Right ventricle myocardium superior (tissue), 1 donor: ENCODE measurements at places on chromosomes 13 and 19.

DNA sequence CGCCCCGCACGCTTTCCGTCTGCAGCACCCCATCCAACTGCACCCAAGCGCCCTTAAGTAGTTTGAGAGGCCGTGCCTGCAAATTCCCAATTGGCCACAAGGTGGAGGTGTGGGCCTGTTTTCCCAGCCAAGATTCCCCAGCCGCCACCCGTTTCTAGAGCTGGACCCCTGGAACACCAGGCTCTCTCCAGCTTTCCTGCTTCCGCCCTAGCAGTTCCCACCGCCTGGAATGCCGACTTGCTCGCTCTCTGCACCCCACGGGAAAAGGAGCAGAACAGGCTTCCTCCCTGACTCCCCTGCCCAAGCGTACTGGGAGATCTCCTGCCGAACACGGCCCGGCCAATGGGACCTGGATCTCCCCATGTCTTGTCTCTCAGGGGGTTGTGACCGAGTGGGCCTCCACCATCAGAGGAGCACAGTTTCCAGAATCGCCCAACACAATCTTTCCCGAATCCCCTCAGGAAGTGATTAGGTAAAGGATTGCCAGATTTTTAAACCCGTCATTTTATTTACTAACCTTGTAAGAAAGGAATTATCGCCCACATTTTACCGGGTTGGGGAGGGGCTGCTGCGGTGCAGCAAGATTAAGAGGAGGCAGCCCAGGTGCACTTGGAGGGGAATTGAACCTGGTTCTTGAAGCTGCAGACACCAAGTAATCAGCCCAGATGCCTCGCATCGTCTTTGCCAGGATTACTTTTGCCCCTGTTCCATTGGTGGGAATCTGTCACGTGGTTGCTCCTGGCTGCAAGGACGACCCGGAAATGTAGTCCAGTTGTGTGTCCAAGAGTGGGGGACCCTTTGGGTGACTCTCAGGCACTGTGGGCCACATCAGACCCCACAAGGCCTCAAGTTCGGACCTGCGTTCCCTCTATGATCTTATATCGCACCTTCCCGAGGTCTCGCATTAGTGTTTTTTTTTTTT lies 3.5 kb upstream of the NAPSA start:
- DNase-seq = peak; percentile 88

DNA sequence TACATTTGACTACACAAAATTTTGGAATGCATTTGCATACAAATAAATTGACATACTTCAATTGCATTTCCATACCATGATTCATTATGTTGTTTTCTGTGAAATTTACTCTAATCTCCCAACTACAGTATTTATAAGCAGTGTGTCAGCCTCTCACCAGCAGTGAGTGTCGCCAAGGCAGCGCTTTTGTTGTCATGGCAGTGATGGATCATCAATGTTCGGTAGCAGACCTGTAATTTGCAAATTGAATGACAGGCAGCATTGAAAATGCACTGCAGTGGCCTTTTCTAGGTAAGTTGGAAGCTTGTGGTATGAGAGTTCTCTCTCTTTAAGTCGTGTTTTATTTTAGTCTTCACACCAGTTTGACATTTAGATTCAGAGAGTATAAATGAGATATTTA lies 534.1 kb downstream of the PCDH17 start:
- no peak for DNase-seq

GRCh38 chr19:54201980-54202379 lies 1.3 kb downstream of the RPS9 start:
- DNase-seq = no peak

DNA sequence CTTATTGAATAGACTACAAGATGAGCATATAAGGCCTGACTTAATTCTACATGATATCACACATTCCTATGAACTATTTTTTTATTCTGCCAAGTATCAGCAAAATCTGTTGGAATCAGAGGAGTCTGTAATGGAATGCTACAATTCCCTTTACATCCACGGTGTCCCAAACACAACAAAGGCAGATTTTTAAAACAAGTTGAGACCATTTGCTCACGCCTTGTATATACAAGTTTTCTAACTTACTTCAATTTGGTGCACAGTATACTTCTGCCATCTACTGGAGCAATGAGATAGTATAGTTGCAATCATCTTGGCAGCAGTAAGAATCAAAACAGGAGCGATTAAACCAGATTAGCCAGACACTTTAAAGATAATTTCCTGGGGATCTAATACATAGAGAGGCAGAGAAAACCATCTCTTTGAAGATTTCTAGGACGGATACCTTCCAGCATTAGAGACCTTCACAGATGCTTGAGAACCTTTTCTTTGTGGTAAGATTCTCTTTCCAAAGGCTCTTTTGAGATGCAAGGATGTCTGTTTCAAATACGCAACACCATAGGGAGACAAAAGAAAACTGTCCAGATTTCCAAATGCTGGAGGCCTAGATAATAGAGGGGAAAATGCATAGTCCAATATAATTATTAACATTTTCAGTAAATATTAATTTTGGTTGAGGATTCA lies 302.0 kb upstream of the MIR17HG start:
- no peak for DNase-seq

- DNase-seq = no peak
These were observed 6.3 kb upstream of the ANGPTL8 start for GRCh38 chr19:11233073-11233472.

GRCh38 chr13:28636677-28637317 lies 22.1 kb upstream of the POMP start:
- DNase-seq = peak; percentile 42
